ENCODE measurements at places on chromosomes 1 and 21. TPM values are rescaled to one million over a fixed set of nuclear protein-coding genes. Genes with fewer than 3 reads are reported as not detected.

SERBP1 gene
- 424 TPM for polyA plus RNA-seq

UTS2 gene
- 0.40 TPM for polyA plus RNA-seq

CHI3L2 gene
- 0.24 TPM for polyA plus RNA-seq

DNA sequence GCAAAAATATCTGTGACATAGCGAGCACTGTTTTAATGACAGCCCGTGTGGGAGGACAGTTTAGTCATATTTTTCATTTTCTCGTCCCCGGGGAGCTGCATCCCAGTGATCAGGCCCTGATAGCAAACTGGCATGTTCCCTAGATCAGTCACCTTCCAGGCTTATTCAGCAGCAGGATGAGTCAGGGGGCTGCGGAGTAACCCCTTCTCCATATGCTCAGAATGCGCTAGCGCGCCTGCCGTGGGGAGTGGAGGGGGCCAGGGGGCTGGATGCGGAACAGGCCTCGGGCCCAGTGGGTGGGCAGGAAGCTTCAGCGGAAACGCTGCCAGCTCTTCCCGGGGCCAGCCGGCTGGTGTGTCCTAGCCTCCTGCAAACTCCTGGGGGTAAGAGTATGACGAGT, 94.0 kb downstream of the KCND3 start:
- DNase-seq = no peak

DNA sequence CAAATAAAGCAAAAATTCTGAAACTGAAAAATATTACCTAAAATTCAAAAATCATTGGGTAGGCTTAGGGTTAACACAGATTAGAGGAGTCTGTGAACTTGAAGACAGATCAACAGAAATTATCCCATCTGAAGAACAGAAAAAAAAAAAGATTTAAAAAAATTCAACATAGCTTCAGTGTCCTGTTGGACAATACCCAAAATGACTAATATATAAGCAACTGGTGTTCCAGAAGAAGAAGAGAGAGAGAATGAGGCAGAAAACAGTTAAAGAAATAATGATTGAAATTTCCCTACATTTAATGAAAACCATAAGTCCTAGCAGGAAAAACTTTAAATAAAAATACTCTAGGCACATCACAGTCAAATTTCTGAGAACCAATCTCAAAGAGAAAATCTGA, 31.5 kb downstream of the TMCO1 start:
- no peak for DNase-seq

GRCh38 chr1:206521127-206521526, 13.8 kb downstream of the RASSF5 start:
- DNase-seq = no peak

- no peak for DNase-seq
These were observed 13.7 kb upstream of the ADAM30 start for GRCh38 chr1:119909890-119910596.

GRCh38 chr1:12456979-12457378, 161.0 kb downstream of the DHRS3 start:
- no peak for DNase-seq
